ENCODE measurements at places on chromosomes 5 and 9. TPM values are rescaled to one million over a fixed set of nuclear protein-coding genes. Genes with fewer than 3 reads are reported as not detected.

ANKRD34B gene
- not detected for total RNA-seq

GGTA1 gene
- not detected for total RNA-seq

TMEM252 gene
- not detected for total RNA-seq

CDC14B gene
- 11.9 TPM for total RNA-seq
